Activated T-cell treated with anti-CD3 and anti-CD28 coated beads, Interleukin-2, amount 50 U/mL, for 24 hours (primary cell): ENCODE measurements at places on chromosomes 2 and 18.

DNA sequence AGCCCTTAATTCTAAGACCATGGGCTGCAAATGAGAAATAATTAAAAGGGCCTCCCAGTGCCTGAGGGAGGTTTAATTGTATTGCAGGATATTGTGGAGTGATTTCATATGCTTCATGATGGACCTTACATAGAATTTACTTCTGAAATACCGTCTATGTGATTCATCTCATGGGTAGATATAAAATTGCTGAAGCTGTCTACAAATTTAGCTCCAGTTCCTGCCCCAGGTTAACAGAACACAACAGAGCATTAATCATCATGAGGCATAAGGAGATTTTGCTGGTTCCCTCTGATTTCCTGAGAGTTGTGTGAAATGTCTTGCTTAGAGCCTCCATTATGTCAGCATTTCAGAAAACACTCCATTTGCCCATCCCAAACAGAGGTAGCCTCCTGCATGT is 770 bp downstream of the UPP2 start:
- no peak for DNase-seq

DNA sequence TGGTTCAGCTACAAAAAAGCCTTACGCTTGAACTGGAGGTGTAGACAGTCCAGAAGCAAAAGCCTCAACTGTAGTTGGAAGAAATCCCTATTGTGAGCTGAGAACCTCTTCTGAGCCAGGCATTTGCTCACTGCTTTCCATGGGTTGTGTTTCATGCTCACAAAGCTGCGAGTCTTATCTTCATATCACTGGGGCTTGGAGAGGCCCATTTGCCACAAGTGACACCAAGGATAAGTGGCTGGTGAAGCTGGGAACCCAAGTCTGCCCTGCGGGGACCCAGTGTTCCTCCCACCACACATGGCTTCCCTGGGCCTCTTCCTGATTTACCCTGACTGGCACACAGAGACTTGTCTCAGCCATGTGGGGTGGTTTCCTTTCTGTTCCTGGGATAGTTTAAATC is 130.4 kb downstream of the RNF144A start:
- no peak for DNase-seq

DNA sequence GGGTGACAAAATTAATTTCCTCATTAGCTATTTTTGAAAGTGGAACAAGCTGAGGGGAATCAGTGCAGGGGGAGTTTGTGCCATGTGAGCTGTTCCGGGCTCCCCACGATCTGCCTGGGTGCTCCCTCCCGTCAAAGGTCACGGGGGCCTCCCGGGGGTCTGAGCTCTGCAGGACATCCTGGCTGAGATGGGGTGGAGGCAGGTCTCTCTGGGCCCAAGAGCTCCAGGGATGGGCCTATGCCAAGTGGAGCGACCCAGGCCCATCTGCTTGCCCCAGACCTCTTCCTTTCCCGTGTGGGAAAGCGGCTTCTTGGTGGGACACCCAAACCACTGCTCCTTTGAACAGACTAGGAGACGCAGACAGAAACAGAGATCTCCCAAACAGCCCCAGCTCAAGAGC is 143.3 kb upstream of the ID2 start:
- no peak for DNase-seq

DNA sequence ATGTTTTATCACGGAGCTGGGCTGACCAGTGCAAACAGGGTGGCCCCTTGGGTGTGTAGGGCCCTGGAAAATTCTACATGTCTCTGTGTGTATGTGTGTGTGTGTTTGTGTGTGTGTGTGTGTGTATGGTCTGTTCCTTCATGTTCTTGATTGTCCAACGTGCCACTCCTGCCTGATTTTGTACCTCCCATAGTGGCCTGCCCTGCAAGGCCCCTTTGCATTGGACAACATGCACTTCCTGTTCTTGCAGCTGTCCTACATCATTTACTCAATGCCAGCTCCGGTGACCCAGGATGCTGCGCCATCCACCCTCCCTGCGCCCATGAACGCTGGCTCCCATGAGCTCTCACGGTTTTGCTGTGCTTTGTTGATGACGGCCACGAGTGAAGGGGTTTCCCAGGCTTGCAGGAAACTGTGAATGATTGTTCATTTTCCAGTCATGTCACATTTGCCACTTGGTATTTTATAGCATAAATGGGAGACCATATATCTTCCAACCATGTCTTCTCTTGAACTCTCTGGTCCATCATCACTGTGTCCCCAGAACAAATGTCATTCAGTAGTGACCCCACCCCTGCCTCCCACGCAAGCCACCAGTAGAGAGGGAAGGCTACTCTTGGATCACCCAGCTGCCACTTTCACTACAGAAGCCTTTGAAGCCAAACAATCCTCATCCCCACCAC is 69.7 kb upstream of the NCK2 start:
- peak; percentile 55 for DNase-seq

DNA sequence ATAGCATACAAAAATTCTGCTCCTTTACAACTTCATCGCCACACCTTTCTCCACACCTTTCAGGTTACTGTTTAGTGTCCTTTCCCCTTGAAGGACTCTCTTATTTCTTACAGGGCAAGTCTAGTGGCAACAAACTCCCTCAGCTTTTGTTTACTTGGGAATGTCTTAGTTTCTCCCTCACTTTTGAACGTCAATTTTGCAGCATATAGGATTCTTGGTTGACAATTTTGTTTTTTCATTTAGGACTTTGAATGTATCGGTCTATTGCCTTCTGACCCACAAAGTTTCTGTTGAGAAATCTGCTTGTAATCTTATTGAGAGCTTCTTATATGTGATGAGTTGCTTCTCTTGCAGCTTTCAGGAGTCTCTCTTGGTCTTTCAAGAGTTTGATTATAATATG is 43.5 kb downstream of the SLC39A10 start:
- no peak for DNase-seq

DNA sequence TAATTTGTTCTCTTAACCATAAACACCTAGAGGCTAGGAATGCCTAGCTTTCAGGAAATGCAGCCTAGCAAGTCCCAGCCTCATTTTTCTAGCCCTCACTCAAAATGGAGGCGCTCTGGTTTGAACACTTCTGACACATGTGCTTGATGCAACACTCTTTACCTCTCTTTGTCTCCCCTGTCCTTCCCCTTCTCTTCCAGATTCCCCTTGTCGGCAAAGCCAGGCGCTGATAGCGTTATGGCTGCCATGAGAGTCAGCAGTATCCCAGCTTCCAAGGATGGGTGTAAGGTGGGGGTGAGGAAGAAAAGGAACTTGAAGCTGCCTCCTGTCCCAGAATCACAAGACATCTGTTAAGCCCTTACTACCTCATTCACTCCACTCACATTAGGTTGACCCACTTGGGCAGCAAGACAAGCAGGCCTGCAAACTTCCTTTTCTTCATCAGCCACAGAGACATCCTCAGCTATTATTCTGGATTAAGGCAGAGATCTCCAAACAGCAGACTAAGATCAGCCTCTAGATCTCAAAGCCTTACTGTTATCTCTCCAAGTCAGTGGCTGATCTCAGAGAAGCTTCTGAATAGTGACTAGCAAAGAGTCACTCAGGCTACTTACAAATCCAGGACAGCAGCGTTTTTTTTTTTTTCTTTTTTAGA is 1.9 kb upstream of the ST3GAL5 start:
- no peak for DNase-seq

- no peak for DNase-seq
Measured at GRCh38 chr2:188045016-188045415, 246.7 kb upstream of the GULP1 start.

GRCh38 chr18:23115683-23116096 is 19.6 kb upstream of the CABLES1 start:
- no peak for DNase-seq

GRCh38 chr2:176129813-176130146 is 275 bp downstream of the HOXD8 start:
- DNase-seq = no peak

GRCh38 chr2:122864728-122865127 is 1109.3 kb downstream of the TSN start:
- no peak for DNase-seq

GRCh38 chr2:238728330-238729260 is 119.3 kb upstream of the TWIST2 start:
- no peak for DNase-seq

DNA sequence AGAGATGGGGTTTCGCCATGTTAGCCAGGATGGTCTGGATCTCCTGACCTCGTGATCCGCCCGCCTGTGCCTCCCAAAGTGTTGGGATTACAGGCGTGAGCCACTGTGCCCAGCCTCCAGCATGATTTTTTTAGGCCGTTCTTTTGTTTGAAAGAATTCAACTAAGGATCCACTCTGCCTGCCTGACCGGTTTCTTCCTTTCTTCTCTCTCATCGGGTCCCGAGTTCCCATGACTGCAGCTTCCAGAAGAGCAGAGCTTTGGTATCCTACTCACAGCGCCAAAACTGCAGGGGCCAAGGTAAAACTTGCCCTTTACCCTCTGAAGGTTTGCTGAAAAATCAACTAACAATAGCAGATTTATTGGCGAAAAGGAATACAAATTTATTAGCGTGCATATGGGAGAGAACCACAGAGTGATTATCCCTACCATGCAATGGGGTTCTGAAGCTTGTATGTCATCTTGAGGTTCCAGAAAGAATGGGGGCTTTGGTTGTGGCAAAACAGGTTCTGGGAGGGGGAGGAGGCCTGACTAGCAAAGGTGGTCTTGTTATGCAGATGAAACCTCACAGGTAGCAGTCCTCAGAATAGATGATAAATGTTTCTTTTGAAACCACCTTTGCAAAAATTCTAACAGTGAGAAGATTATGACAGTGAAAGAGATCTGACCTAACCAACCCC is 87.0 kb upstream of the MSH6 start:
- no peak for DNase-seq

DNA sequence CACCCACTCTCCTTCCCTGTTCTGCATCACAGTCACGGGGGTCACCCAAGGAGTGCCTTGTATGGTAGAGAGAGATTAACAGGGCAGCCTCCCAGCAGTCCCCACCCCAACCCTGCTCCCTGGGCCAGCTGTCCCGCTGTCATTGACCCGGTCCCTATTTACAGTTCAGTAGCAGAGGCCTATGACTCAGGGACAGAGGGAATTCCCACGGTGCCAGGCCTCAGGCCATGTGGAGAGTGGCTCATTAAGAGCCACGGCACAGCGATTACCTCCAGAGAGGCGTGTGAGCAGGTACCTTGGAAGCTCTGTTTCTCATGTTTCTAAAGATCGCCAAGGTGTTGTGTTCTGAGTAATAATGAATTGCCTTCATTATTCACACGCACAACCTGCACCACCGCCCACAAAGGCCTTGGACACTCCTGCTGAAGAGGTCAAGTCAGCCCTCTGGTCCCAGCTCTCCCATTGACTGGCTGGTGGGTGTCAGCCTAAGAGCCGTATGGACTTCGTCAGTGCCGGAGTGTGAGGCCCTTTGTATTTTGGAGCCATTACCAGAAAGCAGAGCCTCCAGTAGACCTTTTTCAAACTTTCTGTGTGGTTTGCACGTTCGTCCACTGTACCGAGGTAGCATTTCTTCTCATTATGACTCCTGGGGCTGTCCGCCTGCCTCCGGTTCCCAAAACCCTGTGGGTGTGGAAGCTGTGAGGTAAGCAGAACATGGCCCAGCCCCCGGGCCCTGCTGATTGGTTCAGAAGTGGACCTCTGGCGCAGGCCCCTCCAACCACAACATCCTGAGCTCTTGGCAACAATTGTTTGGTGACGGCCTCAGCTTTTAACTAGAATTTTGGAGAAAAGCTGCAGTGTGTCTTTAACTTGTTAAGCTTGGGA is 47.0 kb downstream of the SERTAD2 start:
- peak; percentile 84 for DNase-seq

DNA sequence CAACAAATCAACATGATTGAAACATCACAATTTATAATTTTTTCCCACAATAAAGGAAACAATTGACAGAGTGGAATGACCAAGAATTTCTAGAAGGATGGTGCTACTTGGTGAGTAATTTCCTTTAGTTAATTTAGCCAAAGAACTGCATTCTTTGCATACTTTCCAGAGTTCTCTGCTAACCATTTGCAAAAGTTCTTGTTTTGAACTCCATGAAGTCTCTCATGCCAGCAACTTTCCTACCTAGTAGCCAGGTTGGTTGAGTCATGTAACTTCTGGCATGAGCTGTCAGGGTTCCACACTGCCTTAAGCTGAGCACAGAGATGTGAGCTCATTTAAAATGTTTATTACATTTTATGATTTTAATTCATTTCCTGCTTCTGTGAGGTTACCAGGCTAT is 539.6 kb downstream of the PID1 start:
- no peak for DNase-seq
